ENCODE measurements at places on chromosomes 3 and 15.
A peak's percentile ranks its signal among the peaks of the same experiment; 100 is the strongest.

- ATAC-seq, result no peak
Measured at GRCh38 chr3:18512007-18512406, 86.9 kb upstream of the SATB1 start.

DNA sequence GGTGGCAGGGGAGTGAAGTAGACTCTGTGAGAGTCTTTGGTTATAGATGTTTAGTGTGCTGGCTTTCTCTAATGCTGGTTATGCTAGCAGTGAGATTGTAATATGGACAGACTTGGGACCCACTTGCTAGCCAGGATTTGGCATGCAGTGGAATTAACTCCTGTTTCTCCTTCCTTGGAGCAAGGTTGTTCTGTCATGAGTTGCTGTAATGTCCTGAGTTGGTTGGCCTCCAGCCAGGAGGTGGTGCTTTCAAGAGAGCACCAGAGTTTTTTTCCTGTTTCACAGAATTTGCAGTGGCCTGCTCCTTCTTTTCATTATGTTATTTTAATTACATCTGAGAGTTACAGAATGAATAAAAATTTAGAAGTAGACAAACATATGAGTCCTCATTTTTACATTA is 88.1 kb upstream of the PXYLP1 start:
- ATAC-seq, result no peak

DNA sequence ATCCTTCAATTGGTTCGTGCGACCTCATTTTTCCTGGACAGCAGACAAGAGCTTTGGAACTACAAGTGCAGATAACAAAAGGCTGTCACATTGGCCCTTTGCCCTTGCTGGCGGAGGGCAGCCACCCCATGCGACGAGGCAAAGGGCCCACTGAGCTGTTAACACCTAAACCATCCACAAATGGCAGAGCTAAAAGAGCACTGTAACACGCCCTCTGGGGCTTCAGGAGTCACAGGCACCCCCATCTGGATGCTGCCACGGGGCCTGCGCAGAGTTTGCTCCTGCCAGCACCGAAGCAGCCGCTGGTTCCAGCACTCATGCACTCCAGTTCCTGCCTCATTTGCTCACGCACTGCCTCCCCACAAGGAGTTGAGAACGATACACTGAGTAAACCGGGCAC is 524.9 kb downstream of the ZNF385D start:
- ATAC-seq, result no peak

GRCh38 chr15:98555173-98555515 is 93.2 kb upstream of the IGF1R start:
- ATAC-seq, result no peak

DNA sequence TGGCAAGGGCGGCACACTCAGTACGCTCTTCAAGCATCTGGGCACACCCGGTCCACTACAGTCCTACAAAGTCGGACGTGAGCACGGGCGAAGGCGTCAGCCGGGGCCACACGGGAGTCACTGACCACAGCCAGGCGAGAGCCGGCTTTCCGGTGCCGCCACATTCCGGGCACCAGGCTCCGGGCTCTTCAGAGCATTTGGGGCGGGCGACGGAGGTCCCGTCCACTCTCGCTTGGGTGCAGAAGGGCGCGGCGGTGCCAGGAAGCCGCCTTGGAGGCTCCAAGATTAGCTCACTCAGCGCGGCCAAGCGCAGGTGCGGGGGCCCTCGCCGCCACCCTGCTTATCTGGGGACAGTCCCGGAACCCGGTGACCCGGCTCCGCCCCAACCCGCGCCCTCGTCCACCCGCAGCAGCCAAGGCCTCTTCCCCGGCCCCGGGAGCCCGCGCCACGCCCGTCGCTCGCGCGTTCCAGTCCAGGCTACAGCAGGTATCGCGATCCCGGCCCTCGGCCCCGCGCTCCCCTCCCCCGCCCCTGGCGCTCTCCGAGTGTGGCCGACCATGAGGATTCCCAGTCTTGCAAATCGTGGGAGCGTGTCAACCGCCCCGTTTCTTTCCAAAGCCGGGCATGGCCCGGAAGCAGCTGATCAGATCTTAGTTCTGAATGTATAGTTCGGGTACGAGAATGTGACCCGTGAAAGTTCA is at the start of gene ADPRH:
Gene ADPRH, plus strand, starts transcription at position 127 of the 701 bp plus-strand sequence. CDS start 2,678 bp downstream, outside the sequence.
- peak; percentile 93 for ATAC-seq

- ATAC-seq, result no peak
Measured at GRCh38 chr3:86618706-86619105, 372.2 kb downstream of the VGLL3 start.

DNA sequence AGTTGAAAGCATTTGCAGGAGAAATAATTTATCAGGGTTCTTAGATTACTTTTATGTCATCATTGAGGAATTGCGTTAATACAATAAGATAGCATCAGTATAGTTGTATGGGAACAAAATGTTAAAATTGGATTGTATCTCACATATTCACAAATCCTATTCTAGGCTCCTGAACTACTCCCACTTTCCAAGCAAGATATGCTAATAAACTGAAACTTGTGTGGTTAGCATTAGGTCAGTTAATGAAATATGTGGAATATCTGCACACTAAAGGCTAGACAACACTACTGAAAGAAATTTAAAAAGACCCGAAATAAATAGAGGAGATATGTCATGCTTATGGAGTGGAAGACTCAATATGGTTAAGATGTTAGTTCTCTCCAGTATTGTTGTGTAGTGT is 272.7 kb downstream of the DOCK3 start:
- no peak for ATAC-seq

DNA sequence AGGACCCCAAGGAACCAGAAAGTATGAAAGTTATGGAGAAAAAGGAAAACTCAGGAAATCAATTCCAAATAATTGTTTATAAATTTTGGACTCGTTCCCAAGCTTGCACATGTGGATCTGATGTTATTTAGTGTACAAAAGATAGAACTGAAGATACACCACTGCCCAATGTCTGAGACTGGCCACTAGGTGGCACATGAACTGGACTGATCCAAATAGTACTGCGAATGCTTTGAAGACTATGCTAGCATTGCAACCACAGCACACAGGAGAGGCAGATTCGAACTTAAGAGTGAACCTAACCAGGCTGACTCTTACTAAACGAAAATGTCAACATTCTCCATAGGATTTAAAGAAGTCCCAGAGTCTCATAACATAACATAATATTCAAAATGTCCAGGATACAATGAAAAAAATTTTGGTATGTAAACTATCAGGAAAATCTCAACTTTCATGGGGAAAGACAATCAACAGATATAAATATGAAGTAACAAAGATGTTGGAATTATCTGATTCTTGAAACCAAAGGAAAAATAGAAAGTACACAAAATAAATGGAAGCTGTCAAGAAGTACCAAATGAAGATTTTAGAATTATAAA is 596.7 kb downstream of the FGF12 start:
- ATAC-seq, result peak; percentile 83

DNA sequence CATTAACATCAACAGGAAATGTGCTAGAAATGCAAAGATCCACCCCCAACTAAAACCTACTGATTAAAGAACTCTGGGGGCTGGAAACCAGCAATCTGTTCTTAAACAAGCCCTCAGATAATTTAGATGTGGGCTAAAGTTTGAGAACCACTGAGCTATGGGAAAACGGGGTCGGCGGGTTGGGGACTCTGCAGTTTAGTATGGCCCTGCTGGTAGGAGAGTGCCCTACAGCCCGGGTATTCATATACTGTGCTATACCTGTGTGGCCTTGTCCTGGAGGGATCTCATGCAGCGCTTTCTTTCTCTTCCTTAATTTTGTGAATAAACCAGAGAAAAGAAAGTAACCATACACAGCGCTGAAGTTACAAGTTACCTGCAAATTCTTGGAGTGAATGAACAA is 189.7 kb upstream of the GBE1 start:
- ATAC-seq, result no peak

- ATAC-seq, result no peak
Measured at GRCh38 chr15:33500432-33501195, 189.8 kb downstream of the RYR3 start.

GRCh38 chr3:108564564-108564963 is 24.7 kb downstream of the CIP2A start:
- ATAC-seq, result no peak

- ATAC-seq, result peak; percentile 45
Measured at GRCh38 chr3:123143669-123144411, 57.9 kb upstream of the SEC22A start.

DNA sequence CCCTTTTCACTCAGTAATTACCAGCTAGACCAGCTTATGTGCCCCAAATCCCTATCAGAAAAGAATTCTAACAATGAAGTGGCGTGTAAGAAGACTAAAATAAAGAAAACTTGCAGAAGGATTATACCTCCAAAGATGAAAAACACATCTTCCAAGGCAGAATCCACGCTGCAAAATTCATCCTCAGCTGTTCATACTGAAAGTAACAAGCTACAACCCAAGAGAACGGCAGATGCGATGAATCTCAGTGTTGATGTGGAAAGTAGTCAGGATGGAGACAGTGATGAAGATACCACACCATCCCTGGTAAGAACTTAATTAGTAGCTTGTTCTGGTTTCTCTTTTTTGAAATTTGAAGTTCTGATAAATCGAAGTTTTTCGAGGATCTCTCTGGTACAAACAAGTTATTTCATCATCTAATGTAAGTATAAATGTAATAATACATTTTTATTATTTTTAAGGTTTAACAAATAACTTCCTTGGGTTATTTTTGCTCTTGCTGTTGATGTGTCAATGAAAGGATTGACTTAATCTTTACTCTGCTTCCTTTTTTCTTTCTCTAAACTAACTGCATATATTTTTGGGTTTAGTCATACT is 1.4 kb downstream of the WDR76 start:
- no peak for ATAC-seq

DNA sequence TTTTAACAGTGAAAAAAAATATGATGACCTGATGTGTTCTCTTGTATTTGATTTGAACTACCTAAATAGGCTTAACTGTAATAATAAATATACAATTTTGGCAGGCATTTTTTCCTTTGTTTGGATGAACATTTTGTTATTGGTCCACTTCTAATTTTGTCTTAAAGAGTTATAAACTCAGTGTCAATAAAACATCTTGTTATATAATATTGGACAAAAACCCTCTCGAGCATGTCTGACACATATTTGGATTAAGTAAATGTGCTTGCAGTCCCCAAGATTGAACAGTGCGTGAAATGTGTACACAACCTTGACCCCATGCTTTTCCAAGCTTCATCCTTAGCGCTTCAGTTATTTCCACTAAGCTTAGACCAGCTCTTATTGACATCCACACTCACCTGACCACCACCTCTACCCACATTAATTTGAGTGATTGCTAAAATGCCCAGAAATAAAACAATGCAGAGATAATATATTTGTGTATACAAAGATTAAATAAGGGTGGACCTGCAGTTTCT is 131.7 kb upstream of the ZBED2 start:
- no peak for ATAC-seq

- no peak for ATAC-seq
Measured at GRCh38 chr15:69910514-69910913, 187.2 kb downstream of the TLE3 start.

GRCh38 chr3:186286114-186286513 is 75.9 kb downstream of the DGKG start:
- no peak for ATAC-seq

GRCh38 chr15:80010131-80010673 is 39.2 kb upstream of the BCL2A1 start:
- ATAC-seq, result peak; percentile 28

- no peak for ATAC-seq
Measured at GRCh38 chr3:59308684-59309083, 258.9 kb upstream of the CFAP20DC start.

DNA sequence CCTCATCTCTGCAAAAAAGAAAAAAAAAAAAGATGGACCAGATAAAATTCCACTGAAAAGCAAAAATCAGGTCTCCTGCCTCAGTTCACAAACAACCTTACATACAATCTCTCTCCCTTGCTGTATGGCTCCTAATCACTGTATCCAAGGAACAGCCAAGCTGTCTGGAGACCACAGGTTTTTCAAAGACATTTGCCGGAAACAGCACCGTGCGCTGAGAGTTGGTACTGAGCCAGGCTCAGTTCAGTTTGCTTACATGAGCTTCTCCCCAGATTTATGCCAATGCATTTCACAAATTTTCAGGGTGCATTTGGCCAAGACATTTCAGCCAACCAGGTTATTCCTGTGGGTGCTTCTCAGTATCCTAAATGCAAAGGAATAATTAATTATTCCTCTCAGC is 4.1 kb downstream of the ACP3 start:
- ATAC-seq, result no peak

DNA sequence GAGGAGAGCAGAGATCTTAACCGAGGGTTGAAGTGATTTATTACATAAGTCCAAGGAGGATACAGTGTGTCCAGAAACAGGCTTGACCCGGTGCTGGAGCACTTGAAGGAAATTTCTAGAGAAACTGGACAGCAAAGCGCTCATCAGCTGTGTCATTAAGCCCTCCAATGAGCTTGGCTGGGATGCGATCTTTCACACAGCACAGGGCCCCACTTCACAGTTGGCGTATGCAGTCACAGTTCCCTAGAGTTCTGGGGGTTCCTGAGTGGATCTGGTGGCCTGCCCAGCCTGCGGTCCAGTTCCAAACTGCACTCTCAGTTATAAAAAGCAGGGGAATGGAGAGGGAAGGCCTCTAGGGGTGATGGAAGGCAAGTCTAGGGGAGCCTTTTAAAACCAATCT is 13.6 kb downstream of the ST8SIA2 start:
- ATAC-seq, result no peak

DNA sequence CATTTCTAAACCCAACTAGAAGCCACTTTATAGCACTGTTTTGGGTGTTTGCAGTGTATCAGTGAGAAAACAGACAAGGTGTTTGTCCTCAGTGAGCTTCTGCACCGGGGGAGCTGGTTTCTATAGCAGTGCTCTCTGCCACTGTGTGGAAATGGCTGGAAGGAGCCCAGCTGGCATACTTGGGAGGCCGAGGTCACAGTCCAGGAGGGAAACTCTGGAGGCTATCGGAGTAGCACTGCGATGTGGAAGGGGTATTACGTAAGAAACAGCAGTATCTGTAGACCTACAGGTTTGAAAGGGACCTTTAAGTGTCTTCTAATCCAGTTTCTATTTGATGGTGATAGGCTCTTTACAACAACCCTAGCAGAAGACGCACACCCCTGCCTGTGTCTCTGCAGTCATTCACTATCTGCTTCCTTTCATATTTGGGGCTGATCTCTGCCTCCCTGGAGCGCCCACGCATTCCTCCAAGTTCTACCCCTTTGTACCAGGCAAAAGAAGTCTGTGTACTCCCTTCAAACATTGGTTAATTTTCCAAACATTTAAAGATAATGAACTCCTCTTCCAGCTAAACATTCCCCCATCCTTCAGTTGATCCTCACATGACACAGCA is 87.4 kb upstream of the ADAMTS17 start:
- ATAC-seq, result no peak

- ATAC-seq, result no peak
Measured at GRCh38 chr3:53594276-53594675, 99.9 kb downstream of the CACNA1D start.

- ATAC-seq, result no peak
Measured at GRCh38 chr15:96031426-96032110, 298.9 kb upstream of the NR2F2 start.

DNA sequence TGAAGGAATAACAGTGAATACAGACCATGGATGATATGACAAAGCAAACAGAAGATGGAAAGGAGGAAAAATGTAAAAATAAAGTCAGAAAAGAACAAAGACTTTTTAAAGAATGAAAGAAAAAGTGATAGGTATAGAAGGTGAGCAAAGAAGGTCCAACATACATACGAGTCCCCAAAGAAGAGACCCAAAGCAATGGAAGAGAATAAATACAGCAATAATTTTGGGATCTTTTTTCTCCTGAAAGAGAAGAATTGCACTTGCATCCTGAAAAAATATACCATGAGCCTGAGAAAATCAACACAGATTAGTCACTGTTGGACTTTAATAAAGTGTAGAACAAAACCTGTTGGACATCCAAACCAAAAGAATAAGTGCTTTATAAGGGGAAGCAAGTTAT is 85.3 kb upstream of the SLC6A1 start:
- ATAC-seq, result no peak

All from esophagus mucosa (tissue), 1 donor.